ENCODE measurements at places on chromosomes 12 and 14.

DNA sequence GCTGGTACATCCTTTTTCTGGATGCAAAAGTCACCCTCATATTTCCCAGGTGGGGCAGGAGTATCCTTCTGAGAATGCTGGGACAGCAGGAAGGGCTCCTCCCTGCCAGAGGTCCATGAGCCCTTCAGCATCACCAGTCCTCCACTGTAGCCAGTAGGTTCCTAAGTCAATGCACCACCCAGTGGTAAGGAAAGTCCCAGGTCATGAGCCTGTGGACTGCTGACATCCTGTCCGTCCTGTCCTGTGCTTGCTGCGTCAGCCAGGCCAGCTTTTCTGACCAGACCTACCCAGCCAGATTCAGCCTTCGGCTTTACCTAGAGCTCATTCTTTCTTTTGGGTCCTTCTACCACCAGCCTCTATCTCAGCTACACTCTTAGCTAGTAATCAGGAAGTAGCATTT is 23.0 kb upstream of the ACTN1 start:
- no peak for DNase-seq

DNA sequence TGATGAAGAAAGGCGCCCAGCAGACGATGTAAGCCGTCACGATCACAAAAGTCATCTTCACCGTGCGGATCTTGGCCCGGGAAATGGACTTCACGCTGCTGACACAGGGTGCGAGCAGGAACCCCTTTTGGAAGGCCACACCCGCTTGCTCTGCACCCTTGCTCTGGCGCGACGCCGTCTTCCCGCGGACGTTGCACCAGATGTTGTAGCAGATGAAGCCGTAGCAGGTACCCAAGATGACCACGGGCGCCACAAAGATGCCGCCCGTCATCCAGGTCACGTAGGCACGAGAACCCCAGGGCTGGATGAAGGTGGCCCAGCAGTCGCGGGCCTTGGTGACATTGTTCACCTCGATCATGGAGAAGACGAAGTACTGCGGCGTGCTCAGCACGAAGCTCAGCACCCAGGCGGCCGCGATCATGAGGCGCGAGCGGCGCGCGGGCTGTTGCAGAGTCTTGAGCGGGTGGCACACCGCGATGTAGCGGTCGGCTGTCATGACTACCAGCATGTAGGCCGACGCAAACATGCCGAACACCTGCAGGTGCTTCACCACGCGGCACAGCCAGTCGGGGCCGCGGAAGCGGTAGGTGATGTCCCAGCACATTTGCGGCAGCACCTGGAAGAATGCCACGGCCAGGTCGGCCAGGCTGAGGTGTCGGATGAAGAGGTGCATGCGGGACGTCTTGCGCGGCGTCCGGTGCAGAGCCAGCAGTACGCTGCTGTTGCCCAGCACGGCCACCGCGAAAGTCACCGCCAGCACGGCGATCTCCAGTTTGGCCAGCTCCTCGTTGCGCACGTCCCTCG is 890 bp downstream of the AVPR1A start:
- no peak for DNase-seq

- DNase-seq: no peak
Observed at GRCh38 chr12:19894803-19895202, 455.5 kb downstream of the AEBP2 start.

GRCh38 chr12:20946732-20947131 is 136.2 kb downstream of the SLCO1B3 start:
- DNase-seq: no peak

GRCh38 chr12:109946913-109947312 is 46.8 kb downstream of the TCHP start:
- DNase-seq: no peak

DNA sequence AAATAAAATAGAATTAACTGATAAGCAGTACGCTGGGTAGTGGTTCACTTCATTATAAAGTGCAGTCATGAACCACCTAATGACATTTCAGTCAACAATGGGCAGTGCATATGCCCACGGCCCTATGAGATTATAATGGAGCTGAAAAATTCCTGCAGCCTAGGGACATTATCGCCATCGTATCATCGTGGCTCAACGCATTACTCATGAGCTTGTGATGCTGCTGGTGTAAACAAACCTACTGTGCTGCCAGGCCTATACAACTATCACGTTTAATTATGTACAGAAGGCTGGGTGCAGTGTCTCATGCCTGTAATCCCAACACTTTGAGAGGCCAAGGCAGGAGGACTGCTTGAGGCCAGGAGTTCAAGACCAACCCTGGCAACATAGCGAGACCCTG is 62.3 kb upstream of the TMEM263 start:
- DNase-seq: no peak

DNA sequence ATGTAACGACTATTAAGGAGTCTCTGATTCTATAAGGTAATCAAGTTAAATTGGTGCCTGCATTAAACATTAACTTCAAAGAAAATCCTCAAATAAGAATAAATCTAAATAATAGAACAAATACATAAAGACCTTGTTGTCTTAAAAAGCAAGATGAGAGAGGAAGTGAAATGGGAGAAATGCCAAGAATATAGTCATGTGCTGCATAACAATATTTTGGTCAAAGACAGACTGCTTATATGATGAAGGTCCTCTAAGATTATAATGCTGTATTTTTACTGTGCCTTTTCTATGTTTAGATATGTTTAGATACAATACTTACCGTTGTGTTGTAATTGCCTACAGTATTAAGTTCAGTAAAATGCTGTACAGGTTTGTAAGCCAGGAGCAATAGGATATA is 213.6 kb downstream of the C12orf42 start:
- no peak for DNase-seq

DNA sequence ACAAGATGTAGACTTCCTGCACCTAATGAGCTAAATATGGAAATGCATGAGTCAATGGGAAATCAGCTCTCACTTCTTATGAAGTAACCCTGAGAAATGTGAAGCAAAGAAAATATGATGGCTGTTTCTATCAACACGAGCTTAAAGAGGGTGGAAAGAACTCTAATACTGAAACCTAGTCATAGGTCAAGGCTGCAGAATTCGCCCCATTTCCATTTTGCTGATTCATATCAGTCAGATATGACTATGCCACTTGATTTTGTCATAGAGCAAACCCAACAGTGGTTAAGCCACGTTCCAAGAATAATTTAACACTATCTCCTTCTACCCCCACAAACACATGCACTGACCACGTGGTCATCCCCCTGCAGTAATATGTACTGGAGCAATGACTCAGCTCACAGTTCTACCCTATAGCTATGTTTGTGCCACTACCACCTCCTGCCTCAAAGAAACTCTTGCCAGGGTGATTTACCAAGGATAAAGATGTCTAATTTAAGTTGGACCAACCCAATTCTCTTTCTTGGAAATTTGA is 157.5 kb downstream of the TMTC3 start:
- DNase-seq: no peak

DNA sequence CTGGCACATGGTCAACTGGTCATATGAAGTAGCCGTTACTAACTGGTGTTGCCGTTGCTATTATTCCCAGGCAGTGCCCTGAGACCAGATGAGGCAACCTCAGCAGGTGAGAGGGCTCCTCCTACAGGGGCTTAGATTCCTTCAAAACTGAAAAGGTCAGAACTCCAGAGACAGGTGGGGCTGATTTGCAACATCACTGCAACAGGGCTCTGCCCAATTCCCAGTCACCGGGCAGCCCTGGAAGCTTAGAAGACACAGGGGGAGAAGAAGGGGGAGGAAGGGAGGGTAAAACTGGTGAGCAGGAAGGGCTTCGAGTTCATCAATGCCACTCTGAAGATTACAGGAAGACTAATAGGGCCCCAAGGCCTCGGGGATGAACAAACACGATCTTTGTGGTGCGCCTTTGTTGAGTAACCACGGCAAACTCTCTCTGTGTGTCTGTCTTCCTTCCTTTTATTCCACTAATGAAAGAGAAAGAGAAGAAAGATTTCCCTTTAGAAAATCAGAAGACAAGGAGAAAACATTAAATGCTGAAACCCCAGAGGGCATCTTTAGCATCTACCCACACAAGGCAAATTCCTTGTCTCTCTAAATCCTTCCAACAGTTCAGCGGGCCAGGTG is 749.1 kb upstream of the TBX3 start:
- no peak for DNase-seq

DNA sequence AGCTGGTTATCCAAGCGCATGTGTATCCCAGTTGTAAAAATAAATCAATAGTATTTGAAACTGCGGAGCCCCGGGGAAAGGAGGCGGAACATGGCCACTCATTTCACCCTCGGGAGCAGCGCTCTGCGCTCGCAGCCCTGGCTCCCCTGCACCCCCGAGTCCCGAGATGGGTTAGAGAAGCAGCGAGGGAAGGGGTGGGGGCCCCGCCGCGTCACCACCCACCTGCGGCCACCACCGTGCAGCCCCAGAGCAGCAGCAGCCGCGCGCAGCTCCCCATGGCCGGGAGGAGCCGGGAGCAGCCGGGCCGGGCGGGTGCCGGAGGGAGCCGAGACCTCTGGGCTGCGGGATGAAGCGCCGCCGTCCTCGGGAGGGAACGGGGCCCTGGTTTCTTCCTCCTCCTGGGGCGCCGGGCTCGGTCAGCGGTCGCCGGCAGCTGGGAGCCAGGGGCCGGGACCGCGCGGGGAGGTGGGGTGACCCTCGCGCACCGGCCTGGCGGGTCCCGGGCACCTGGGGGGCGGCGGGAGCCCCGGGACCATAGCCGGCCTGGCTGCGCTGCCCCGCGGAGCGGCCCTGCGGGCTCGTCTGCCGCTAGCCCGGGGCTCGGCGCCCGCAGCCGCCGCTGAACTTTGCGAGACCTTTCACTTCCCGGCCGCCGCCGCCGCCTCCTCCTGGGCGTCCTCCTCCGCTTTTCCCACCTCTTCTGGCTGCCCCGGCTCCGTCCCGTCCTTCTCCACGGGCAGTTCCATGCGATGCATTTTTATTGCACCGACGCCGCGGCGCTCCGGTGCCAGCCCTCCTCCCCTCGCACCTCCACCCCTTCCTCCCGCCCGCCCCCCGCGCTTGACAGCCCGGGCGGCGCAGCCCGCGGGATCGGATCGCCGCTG is at the start of gene NTN4:
Gene NTN4, minus strand, starts transcription at position 732 of the 884 bp plus-strand sequence. Its CDS starts 455 bp downstream, at position 277.
- DNase-seq: no peak

GRCh38 chr12:124017064-124017463 is 44.0 kb downstream of the ZNF664 start:
- no peak for DNase-seq

DNA sequence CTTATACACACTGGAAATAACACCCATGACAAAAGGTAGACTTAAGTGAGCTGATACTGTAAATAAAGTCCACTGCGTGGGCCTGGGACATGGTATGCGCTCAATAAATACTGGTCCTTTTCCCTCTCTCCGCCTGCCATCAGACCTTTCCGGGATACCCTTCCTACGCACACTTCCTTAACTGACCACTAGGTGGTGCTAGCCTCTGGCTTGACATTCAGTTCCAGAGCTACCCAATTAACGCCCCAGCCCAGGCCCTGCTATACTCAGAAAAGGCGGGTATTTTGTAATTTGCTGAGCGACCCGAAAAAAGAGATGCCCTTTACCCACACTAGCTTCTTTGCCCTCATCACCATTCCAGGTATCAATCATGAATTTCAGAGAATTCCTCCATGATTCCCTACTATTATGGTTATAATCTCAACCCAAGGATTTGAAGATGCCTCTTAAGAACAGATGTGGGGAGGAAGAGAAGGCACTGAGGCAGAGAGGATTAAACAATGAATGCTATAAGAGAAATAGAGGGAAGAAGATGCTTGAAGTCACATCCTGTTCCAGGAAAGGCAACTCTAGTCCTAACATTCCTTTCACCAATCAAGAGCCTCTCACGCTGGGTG is 3.9 kb upstream of the LRP1 start:
- peak; percentile 52 for DNase-seq

GRCh38 chr12:53577941-53578352 is 48.2 kb downstream of the ATF7 start:
- DNase-seq: no peak

- DNase-seq: no peak
Observed at GRCh38 chr14:75022655-75023054, 19.9 kb downstream of the EIF2B2 start.

GRCh38 chr12:87198181-87198580 is 831.0 kb downstream of the C12orf50 start:
- DNase-seq: no peak

DNA sequence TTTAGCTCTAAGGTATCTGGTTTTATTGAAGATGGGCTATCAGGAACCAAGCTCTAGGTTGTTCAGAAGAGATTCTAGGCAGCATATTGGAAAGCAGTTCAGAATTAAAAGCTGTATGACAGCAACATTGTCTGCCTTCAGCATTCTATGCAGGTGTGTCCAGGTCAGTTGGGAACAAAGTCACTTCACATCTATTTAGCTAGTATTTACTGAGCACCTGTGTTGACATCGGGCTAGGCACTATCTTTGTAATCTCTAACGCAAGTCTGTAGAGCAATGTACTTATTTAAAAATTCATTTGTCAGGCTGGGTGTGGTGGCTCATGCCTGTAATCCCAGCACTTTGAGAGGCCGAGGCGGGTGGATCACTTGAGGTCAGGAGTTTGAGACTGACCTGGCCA is 6.8 kb upstream of the EID3 start:
- no peak for DNase-seq

- no peak for DNase-seq
Observed at GRCh38 chr12:6200256-6201212, at the start of gene CD9. Gene CD9 (plus strand): TSS chr12:6200400. CDS start chr12:6200500, 100 bp downstream.

DNA sequence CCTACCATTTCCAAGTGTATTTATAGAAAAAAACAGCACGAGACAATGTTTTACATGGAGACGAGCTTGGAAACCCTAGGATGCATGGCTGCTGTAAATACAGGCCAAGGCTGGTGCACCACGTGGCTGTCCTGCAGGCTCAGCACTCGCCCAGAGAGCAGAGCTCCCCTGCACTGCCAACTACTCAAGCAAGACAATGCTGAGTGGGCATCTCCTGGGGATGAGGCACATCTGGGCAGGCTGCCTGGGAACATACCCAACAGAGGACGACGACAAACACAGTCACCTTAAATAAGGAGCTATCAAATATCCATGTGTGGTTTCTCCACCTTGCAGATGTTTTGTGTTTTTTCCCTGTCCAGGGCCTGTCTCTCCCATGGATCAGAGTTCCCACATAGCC is 128.3 kb upstream of the PRMT8 start:
- DNase-seq: no peak

- DNase-seq: no peak
Observed at GRCh38 chr12:108773798-108774788, 42.8 kb upstream of the CORO1C start.

DNA sequence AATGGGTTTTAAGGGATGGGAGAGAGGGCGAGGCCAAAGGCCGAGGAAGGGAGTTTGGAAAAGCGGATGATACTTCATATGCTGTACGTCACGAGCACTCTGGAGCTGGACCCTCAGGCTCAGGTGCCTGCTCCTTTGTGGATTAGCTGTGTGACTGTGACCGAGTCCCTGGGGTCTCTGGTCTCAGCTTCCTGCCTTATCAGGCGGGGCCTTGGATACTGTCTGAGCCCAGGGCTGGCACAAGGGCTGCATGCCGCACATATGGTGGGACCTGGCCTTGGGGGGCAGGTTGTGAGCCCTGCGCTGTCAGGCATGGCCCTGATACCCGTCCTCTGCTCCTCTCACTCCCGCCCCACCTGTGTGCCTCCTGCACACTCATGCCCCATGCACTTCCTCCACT is 95.3 kb downstream of the ADGRD1 start:
- DNase-seq: no peak

GRCh38 chr12:56947633-56948456 is 9.6 kb downstream of the RDH16 start:
- no peak for DNase-seq

All from stimulated activated CD4-positive, alpha-beta T cell treated with anti-CD3 and anti-CD28 coated beads, Interleukin-15, amount 100 ng/mL, for 1 hour (primary cell).